ENCODE measurements at places on chromosomes 1 and 21.

- no peak for DNase-seq
Measured at GRCh38 chr1:11918799-11919519, 7.3 kb downstream of the KIAA2013 start.

- DNase-seq: peak; percentile 77
Measured at GRCh38 chr1:65265651-65266351, 43.5 kb upstream of the DNAJC6 start.

DNA sequence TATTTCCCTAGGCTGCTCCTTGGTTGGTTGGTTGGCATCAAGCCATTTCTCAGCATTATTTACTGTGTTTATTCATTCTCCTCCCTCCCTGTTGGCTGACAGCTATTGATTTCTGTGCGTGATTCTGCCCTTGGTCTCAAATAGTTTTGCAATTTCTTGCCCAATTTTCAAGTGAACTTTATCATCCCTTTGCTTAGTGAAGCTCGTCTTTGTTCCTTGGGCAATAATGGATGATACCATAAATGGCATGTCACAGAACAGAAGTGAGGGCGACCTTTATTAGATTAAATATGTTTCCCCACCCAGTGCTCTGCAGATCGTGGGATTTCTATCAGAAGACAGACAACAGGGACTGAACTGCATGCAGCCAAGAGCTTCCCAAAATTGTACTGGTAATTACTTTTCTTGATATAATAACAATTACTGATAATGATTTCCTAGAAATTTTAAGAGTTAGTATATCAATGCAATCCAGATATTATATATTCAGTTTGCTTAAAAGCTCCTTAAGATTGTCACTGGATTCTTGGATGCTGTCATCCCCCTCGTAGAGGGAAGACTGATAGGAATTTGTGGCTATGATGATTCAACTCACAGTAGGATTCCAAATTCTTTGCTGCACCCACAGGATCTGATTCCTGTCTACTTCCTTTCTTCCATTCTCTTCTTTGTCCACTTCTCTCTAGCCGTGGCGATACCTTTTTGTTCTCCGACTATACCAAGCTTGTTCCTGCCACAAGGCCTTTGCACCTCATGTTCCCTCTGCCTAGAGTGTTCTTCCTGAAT, 122.1 kb upstream of the KAZN start:
- no peak for DNase-seq

GRCh38 chr1:43530483-43531106, at the start of gene PTPRF:
PTPRF (plus strand) TSS chr1:43530883; CDS start chr1:43545076, 14,193 bp downstream.
- peak; percentile 66 for DNase-seq

DNA sequence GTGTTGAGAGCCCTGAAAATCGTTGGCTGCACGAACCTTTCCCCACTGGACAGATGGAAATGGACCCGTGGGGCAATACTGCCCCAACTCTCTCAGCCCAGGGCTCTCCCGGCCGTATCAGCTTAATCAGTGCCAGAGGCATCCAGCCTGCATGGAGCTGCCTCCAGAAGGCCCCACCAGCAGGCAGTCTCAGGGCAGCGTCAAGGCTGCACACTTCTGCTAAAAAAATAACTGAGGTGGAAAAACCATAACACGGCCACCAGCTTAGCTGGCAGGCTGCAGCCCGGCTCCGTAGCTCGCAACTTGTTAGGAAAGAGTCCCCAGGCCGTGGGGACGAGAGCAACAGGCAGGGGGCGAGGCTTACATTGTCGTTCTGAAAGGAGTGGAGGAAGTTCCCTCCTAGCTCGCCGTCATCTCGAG, 27.9 kb downstream of the MRPL37 start:
- DNase-seq: no peak

DNA sequence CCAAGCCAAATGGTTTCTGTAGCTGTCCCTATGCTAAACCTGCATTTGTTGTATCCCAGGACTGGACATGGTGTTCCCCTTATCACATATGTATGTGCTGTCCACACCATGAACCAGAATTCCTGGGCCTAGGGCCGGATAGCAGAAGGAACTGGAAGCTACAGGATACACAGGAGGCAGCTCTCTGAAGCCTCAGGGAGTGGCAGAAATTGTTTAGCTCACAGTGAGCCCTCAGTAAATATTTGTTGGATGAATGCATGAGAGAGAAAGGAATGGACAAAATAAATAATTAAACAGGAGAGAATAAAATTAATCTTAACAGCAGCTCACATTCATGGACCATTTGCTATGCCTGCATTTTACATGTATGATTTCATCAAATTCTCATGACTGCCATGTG, 2.1 kb downstream of the NIPAL3 start:
- no peak for DNase-seq

DNA sequence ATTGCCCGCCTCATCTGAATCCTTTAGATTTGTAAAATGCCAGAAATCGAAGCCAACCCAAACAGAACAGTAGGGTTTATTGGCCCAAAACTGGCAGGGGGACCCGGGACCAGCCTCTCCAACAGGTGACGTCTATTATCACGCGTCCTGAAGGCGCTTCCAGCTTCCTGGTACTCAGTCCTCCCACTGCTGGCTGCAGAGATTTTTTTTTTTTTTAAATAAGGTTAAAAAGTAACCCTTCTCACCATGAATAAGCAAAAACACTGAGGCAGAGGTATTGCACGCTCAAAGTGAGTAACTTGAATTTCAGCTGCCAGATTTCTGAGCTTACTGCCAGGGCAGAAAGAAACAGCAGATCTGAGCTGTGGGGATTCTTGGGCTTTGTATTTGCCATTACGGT, 54.4 kb upstream of the GCLM start:
- DNase-seq: no peak

GRCh38 chr1:41360074-41360785, 1.0 kb upstream of the FOXO6 start:
- no peak for DNase-seq

- DNase-seq: no peak
Measured at GRCh38 chr1:206866062-206866461, 639 bp downstream of the IL20 start.

GRCh38 chr1:196517193-196517592, 91.0 kb downstream of the KCNT2 start:
- no peak for DNase-seq

- no peak for DNase-seq
Measured at GRCh38 chr1:18246543-18246942, 138.9 kb downstream of the IGSF21 start.

DNA sequence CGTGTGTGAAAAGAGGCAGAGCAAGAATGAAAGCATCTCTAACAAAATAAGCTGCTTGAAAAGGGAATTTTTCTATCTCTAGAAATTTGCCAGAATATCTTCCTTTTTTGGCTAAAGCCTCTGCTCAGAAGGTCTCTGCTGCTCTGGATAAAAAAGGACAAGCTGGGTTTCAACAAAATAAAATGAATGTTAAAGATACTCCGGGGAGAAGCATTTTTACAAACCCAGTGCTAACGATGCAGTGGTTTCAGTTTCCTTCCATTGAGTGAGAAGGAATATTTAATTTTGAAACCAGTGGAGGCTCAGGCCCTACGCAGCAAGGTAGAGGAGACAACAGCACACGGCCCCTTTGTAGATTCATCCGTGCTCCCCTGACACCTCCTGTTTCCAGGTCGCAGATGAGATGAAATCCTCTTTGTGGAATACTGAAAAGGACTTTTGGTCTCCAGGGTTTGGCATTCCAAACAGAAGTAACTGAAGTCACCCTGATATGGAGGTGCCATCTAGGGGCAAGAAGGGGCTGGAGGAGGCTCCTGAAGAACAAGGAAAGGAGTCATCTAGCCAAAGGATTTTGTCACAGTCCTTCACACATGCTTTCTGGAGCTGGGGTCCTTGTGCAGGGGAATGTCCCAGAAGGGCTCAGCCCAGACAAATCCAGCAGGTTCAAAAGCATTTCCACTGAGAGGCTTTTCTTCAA, 65.7 kb upstream of the SYT6 start:
- DNase-seq: no peak

DNA sequence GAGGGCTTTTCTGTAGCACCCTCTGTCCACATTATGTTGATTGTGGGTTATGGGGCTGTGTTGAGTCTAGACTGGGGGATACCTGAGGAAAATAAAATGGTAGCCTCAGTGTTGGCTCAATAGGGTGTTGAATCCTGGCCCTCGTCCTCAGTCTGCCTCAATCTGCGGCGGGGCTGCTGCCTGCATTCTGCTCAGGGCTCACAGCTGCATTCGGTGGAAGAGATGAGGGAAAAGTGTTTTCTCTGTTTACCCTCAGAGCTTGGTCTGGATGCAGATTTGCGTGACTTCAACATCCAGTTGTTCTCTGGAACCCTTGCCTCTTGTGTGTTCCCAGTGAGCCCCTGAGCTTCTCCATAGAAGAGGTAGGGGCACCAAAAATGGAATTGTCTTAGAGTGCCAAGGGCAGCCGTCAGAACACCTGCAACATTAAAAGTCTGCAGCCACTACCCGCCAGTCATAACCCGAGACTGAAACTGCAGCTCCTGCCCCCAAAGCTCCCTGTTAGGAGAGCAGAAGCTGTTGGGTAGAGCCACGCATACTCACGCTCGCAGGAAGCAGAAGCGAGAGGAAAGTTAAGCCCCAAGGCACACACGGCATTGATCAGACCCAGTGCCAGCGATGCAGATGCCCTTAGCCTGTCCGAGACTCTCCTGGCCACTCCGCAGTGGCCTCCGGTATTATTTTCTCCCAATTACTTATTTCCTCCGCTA, 215.3 kb upstream of the C1orf174 start:
- DNase-seq: no peak

DNA sequence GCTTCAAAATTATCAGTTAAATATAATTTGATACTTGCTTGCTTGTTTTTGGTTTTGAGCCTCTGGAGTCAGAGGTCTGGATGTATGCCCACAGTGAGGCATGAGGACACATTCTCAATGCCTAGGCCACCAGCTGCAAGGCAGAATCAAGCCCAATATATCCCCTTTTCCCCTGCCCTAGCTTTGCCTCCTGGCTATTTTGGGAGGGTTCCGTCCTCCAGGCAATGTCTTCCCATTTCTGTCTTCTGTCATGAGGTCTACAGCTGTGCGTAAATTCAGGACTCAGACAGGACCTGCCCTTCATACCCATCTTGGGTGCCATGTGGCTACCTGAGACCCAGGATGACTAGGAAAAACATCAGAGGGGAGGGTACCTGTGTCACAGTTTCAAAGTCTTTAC, 19.2 kb downstream of the NRDC start:
- no peak for DNase-seq

DNA sequence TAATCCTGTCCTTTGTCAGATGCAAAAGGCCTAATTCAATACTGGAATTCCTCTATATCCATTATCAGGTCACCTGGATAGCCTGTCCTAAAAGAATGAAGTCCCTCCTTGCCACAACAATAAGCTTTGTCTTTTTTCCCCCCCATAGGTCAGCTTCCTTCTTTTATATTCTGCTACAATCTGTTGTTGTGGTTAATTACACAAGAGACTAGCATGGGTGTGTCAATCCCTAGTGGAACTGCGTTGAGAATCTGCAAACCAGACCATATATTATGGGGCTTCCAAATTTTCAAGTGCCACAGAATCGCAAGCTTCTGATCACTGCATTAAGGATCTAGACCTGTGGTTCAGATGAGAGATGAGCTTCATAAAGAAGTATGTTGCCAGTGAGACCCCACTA, 349.6 kb downstream of the SMYD3 start:
- DNase-seq: no peak

DNA sequence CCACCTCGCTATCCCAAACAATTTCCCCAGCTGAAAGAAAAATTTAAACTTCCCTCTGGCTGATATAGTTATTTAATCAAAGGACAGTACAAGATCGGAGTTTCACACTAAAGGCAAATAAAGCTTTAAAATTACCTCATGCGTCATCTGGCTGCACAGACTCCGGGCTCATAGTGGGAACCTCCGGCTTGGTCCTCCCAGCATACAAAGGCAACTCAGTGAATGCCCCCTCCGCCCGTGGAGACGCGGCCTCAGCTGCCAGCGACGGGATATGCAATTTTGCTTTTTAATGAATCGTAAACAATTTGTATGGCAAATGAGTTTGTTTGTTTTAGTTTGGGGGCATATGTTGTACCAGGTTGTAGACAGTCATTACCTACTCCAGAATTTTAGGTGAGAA, 214.6 kb upstream of the NFIA start:
- DNase-seq: peak; percentile 17

- DNase-seq: no peak
Measured at GRCh38 chr1:9676815-9677393, 25.4 kb downstream of the PIK3CD start.

DNA sequence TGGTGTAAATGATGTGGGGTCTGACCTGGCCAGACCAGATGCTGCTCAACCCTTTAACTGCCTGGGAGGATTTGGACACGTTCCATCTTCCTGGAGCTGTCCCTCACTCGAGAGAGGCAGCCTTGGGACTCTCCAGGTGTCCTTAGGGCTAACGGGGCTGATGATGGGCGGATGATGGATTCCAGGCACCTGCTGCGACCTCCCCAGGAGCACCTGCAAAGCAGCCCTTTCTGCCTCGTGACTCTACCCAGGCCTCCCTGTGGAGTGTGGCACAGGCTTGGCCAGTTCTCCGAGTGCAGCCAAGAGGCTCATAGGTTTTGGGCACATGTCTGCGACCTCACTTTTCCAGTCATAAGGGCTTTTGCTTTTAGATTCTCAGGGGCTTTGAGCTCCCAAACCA, 12.3 kb upstream of the TRIM17 start:
- no peak for DNase-seq

- no peak for DNase-seq
Measured at GRCh38 chr1:21904704-21905520, 32.2 kb downstream of the HSPG2 start.

GRCh38 chr1:172135076-172135672, 285.3 kb upstream of the C1orf105 start:
- no peak for DNase-seq

DNA sequence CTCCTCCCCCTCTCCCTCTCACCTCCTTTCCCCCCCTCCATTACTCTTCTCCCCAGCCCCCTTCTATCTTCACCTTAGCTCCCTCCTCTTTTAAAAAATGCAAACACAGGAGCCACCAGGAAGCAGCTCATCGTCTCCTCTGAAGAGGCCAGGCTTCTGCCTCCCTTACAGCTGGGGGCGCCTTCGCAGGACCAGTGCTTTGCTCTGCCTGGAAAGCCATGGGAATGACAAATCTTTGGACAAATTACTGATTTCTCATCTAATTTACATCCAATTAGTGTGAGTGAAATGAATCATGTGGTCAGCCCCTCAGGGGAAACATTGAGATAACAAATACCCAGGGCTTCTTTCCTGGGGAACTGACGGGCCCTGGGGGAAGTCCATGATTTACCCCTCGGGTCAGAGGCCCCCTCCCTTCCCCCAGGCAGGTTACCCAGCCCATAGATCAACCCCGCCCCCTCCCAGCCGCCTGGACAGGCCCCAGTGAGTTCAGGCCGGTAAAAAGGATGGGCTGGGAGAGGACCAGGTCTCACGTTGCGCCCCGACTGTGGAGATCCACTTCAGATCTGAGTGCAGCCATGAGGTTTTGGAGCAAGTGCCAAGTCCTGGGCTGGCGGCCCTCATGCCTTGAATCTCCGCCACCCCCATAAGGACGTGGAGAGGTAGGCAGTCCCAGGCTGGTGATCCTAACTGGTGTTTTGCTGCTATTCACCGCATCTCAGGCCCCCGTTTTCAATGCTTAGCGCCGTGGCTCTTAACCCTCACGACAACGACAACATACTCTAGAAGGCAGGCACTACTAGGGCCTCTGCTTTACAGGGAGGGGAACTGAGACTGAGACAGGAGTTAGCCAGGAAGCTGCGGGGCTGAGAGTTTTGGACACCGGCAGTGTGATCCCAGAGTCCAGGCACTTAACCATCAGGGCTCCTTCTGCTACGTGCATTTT, 300.8 kb downstream of the RRAGC start:
- peak; percentile 25 for DNase-seq

GRCh38 chr1:42231253-42231652, 66.7 kb upstream of the GUCA2A start:
- no peak for DNase-seq

- no peak for DNase-seq
Measured at GRCh38 chr1:207884266-207885029, 26.5 kb downstream of the CD34 start.

- DNase-seq: no peak
Measured at GRCh38 chr1:234862944-234863515, 253.1 kb upstream of the IRF2BP2 start.
